Amniotic stem cell (primary cell): ENCODE measurements at places on chromosomes 16 and 17.

GRCh38 chr17:12730931-12731521, 58.3 kb upstream of the ARHGAP44 start:
- DNase-seq, result peak; percentile 58

GRCh38 chr16:70754371-70754770, 46.6 kb downstream of the VAC14 start:
- no peak for DNase-seq

DNA sequence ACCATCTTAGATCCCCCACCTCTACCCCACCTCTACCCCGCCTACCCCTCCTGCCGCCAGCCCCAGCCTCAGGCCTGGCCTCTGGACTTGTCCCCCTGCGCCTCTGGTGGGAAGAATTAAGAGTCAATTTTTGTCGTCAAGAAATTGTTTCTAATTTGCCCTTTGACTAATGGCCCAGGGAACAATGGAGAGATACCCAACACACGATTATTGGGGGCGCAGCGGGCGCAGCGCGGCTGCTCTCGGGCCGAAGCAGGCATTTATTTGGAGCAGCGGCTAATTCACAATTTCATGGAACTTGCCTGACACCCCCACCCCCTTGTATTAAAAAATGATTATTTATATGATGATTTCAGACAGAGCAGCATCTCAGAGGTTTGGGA, 4.4 kb upstream of the BAHCC1 start:
- DNase-seq, result no peak

GRCh38 chr17:43428524-43428923, 29.7 kb downstream of the ARL4D start:
- no peak for DNase-seq

- DNase-seq, result no peak
Measured at GRCh38 chr17:44258811-44259351, 9.1 kb downstream of the SLC4A1 start.

GRCh38 chr16:12417030-12417814, 386.5 kb downstream of the CPPED1 start:
- no peak for DNase-seq

GRCh38 chr16:27273670-27274423, 5.3 kb upstream of the NSMCE1 start:
- no peak for DNase-seq

DNA sequence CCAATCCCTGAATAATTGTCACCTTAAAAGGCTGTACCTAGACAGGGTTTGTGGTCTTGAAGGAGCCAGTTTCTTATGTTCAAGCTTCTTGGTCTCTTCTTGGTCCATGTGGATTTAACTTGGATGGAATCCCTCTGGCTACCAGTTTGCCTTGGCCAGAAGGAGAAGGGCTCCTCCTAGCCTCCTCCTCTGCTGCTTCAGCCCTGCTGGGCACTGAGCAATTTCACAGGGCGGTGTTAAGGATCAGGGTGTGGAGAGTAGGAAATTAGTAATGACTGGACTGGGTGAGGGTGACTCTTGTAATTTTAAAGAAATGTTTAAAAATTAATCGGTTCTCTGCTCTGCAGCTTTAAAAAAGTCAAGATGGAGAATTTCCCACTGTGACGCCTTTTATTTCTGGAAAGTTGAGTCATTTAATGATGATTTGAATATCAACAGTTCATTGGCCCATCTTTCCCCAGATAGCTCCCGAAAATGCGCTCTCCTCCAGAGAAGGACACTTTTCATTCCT, 96.4 kb downstream of the MSI2 start:
- DNase-seq, result no peak

GRCh38 chr17:82152556-82153294, 54.7 kb upstream of the FASN start:
- no peak for DNase-seq

DNA sequence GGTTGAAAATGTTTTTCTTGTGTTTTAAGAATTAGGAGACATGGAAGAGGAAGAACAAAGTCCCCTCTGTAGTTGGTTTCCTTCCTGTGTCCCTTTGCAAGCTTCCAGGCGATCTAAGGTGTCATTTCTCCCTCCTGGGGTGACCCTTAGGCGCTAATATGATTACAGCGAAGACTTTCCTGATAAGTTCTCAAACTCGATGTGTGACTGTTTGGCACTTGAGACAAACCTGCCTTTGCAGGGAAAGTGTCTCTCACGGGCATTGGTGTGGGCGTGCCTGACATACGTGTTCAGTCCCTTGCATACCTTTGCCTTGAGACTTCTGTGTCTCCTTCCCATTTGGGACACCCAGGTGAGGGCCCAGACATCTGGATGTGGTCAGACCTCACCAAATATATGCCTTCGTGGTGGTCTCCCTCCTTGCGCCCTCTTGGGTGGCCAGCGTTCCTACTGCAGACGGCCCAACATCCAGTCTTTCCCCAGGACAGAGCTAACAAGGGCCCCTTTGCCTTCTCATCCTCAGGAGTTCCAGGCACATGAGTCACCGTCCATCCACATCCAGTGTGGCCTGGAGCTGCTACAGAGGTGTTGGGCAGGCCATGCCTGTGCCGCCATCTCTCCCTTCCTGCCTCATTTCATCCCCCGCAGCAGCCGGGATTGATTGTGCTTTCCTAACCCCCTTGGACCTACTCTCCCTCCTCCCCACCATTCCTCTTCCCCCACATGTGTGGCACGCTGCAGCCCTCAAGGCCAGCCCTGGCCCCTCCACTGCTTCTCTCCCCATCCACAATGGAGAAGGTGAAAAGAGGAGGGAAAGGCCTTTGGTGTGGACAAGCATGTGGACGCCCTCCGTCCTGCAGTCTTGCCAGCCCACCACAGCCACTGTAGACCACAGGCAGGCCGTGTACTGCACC, 3.1 kb upstream of the JPT2 start:
- no peak for DNase-seq

- DNase-seq, result peak; percentile 17
Measured at GRCh38 chr17:59521465-59522126, 43.8 kb upstream of the DHX40 start.

DNA sequence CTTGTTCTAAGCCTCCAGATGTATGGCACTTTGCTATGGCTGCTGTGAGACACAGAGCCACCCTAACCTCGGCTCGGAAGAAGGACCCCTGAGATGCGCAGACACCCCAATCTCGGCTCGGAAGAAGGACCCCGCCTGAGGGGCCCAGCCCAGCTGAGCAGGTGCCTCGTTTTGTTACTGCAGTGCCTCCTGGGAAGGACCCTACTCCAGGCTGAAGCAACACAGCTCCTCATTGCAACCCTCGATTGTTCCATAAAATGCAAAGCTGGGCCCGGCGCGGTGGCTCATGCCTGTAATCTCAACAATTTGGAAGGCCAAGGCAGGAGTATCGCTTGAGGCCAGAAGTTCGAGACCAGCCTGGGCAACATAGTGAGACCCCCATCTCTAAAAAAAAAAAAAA, 61.3 kb downstream of the C16orf95 start:
- no peak for DNase-seq

GRCh38 chr17:17190188-17190587, 15.9 kb downstream of the PLD6 start:
- no peak for DNase-seq

DNA sequence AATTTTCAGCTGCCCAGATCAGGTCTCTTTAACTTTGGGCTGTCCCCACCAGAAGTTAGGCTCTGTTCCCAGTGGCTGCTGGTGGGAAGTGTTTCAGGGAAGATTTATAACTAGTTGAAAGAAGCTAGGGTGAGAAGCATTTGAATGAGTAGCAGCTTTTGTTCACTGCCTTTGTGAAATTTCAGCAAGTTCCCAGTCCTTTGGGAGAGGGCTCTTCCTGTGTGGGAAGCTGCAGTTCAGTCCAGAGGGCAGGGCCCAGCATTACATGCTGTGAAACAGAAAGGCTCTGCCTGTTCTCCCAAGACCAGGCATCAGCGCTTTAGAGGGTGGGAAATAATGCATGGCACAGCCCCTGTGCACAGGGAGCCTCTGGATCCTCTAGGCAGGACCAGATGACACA, 17.8 kb downstream of the PROCA1 start:
- DNase-seq, result no peak

- no peak for DNase-seq
Measured at GRCh38 chr17:45267436-45268055, 5.7 kb upstream of the SPATA32 start.

GRCh38 chr17:299546-299945, 53.1 kb downstream of the RPH3AL start:
- DNase-seq, result no peak

- DNase-seq, result no peak
Measured at GRCh38 chr16:10972108-10972818, 27.9 kb downstream of the CLEC16A start.
